ENCODE measurements at places on chromosomes 11 and 22.

DNA sequence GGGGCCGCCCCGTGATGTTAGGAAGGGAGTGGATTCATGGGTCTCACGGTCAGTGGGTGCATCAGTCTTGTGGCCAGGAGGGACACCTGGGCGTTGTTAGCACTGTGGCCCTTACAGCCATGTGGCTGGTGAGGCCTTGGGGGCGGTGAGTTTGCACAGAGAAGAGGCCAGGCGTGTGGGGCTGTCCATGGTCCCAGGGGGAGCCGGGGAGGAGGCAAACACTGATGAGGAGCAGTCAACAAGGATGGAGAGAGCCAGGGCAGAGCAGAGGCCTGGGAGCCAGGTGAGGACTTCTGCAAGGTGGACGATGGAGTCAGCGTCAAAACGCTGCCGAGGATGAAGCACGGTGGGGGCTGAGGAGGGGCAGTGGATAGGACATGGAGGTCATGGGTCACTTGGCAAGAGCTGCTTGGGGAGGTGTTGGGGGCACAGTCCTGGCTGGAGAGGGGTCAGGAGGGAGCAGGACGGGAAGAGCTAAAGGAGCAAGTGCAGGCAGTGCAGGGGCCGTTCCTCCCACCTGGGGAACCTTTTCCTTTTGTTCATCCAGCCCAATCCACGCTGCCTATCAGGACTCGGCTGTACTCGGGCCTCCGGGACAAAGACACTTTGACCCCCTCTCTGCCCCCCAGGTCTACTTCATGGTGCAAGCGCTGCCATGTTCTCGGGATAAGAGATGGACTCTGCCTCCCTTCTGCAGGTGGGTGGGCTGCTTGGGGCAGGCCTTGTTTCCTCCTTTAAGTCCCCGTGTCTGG is 801.1 kb downstream of the TBC1D22A start:
- no peak for DNase-seq

DNA sequence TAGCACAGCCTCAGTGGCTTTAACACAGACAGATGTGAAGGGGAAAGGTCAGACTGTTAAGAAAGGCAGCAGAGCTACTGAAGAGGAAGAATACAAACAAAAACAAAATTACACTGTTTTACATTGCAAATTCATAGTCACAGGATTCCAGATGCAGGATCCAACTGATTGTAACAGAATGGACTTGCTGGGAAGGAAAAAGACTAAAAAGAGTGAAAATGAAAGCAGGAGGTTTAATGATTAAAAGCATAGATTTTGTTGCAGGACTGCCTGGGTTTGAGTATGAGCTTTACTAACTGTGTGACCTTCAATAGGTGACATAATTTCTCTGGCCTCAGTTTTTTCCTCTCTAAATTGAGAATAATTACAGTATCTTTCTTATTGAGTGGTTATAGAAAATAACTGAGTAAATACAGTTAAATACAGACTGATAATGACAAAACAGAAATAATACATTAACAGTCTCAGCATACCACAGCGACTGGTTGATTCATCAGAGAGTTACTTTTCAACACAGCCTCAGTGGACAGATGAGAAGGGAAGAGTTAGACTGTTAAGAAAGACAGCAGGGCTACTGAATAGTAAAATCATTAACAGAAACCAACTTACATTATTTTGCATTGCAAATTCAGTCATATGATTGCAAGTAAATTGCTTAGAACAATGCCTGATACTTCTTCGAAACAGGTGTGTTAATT is 704.2 kb upstream of the TENM4 start:
- no peak for DNase-seq

- no peak for DNase-seq
Measured at GRCh38 chr11:45755281-45755859, 49.6 kb upstream of the SLC35C1 start.

GRCh38 chr11:113395782-113396336 is 8.3 kb downstream of the ANKK1 start:
- no peak for DNase-seq

GRCh38 chr11:25658916-25659315 is 673.0 kb upstream of the ANO3 start:
- DNase-seq: no peak

GRCh38 chr11:134100171-134100570 is 31.3 kb downstream of the JAM3 start:
- peak; percentile 81 for DNase-seq

DNA sequence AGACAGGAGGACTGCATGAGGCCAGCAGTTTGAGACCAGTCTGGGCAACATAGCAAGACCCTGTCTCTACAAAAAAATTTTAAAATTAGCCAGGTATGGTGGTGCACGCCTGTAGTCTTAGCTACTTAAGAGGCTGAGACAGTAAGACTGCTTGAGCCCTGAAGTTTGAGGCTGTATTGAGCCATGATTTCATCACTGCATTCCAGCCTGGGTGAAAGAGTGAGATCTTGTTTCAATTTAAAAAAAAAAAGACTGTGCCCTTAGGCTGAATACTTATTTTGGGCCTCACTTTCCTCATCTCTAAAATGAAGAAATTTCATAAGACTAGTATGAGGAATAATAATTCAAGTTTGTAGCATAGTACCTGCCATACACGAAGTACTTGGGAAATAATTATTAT is 6.9 kb downstream of the AQP11 start:
- no peak for DNase-seq

DNA sequence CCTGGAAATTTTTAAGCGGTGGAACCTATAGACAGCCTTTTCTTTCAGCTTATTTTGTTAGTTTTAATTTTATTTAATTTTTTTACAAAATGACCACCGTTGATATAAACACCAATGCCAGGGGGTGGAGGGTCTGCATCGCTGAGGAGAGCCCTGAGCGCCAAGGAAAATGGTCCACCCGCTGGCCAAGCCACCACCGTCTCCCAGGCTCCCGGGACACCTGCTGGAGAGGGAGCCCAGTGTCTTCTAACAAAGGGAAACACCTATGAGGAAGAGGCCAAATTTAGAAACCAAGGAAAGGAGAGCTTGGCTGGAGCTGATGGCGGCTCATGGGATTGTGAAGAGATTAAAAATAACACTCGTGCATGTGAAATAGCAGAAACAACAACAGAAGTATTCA is 288 bp upstream of the KRTAP5-8 start:
- no peak for DNase-seq

- DNase-seq: no peak
Measured at GRCh38 chr22:47102081-47102480, 339.6 kb downstream of the TBC1D22A start.

DNA sequence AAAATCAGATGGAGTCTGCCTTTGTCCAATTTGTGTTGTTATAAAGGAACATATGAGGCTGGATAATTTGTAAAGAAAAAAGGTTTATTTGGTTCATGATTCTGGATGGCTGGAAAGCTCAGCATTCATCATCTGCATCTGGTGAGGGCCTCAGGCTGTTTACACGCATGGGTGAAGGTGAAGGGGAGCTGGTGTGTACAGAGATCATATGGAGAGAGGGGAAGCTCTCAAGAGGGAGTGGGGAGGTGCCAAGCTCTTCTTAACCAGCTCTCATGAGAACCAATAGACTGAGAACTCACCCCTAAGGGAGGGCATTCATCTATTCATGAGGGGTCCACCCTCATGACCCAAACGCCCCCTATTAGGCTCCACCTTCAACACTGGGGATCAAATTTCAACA is 40.0 kb downstream of the NEU3 start:
- no peak for DNase-seq

DNA sequence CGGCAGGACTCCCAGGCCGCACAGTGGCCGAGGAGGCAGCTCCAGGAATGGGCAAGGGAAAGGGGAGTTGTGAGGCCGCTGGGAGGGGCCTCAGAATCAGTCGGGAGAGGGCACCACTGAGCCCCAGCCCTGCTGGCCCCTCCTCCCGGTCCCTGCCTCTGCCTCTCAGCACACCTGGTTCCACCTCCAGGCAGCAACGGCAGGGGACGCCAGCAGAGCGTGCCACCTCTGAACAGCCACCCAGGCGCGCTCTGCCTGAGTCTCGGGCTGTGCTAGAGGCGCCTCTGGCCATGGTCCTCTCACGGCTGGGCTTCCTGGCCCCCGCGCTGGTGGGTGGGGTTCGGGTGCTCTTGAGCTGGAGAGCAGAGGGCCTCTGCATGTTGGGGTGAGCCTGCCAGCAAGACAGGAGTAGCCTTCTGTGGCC is 33.0 kb downstream of the MOB2 start:
- no peak for DNase-seq

- DNase-seq: no peak
Measured at GRCh38 chr22:37701141-37701786, 4.4 kb downstream of the TRIOBP start.

DNA sequence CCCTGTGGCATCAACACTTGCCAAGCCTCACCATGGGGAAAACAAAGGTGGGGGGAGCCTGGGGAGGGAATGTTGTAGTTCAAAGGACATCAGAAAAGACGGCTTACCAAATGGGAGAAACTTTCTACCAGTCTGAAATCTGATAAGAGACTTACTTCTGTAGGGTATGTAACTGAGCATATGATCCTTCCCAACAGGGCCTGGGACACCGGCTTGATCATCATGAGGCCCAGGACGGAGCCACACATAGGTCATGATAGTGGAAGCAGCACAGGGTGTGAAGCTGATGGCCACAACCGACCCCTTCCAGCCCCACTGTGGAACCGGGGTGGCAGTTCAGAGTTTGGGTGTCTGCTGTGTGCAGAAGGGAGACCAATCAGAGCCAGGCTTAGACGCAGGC is 51.1 kb downstream of the MICAL3 start:
- DNase-seq: no peak

- no peak for DNase-seq
Measured at GRCh38 chr22:33851240-33851639, 69.0 kb downstream of the LARGE1 start.

DNA sequence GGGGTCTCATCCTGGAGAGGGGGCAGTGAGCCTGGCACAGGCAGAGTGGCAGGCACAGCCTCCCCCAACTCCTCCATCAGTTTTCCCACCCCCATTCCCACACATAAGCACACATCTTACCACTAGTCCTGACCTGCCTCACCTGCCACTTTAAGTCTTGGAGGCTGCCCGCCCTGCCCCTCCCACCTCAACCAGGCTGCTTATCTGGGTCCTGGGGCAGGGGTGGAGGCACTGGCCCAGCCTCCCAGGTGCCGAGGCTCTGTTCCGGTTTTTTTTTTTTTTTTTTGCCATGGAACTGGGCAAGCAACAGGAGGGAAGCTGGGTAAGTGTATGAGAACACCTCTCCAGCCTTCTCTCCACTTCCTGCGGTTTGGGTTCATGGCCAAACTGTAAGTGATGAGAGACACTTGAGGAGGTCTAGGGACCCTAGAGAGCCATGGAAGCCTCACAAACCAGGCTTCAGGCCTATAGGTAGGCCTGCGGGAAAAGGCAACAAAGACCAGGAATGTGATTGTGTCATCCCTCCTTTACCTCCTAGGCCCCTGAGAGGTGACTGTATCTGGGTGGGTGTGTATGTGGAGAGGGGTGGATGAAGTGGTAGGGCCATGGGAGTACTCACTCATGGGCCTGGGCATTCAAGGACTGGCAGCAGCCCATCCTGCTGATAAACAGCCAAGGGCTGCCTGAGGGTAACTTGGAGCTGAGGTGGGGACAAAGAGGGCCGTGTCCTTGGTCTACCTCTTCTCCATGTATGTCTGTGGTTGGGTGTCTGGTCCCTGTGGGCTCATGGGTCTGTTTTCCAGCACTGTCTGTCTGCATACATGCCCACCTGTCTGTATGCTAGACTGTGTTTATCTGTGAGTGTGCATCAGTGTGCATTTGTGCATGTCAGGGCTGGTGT is 22.6 kb downstream of the PHLDB1 start:
- no peak for DNase-seq

GRCh38 chr22:46649141-46650077 is 29.2 kb downstream of the GRAMD4 start:
- no peak for DNase-seq
